ENCODE measurements at places on chromosomes 5 and 9. TPM values are rescaled to one million over a fixed set of nuclear protein-coding genes. Genes with fewer than 3 reads are reported as not detected.

DNA sequence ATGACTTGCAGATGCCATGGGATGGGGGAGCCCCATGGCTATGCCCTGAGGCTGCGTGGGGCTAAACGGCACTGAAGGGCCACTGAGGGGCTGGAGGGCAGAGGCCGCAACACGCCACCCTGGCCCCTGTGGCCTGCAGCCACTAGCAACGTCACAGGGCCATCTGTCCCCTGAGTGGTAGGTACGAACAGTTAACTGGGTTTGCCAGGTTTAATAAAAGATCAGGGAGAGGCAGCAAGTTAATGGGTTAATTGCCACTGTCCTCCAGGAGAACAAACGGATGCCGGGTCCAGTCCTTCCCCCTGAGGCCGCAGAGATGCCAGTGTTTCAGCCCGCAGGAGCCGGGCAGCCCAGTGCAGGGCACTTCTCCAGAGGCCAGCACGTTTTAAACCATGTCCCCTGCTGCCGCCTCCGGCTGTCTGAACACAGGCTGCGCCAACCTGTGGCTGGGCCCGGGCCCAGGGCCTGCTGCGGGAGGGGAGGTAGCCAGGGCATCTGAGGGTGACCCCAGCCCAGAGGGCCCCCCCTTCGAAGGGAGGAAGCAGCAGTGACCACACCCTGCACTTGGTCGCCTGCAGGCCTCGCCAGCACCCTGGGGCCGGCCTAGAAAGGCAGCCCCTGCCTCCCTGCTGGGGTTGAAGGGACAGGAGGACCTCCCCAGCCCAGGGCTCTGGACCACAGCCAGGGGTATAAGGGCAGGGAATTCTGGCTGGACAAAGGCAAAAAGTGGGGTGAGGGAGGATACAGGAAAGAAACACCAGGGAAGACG lies 227.3 kb downstream of the FANCC start:
- no peak for DNase-seq

DNA sequence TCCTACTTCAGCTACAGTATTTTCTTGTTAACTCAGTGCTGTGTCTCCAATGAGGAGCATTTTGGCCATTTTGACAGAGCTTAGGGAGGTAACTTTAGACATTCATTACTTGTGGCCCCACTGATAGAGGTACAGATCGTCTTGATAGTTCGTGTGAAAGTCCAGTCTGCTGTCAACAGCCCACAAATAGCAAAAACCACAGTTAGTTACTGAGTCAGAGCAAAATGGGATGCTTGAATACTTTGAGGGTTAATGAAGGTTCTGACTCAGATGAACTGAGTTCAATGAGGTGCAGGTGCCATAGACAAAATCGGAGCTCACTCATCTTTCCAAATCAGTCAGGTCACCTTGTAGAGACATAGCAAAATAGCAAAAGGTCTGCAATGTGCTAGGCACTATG lies 163.1 kb upstream of the TLE4 start:
- DNase-seq, result no peak

DNA sequence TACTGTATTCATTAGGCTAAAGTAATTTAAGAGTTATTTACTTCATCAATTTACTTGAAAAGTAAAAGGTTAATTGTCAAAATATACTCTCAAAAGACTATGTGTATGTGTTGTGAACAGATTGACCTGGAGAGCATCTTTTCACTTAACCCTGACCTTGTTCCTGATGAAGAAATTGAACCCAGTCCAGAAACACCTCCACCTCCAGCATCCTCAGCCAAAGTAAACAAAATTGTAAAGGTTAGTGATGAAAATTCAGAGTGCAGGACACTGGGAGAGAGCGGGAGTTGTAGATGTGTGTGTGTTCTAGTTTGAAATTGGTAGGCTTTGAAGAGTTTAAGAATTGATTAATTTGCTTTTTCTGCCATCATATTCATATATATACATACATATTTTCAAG lies 41.9 kb downstream of the KIF2A start:
- DNase-seq, result no peak

Gene TLX3
- total RNA-seq, result not detected

DNA sequence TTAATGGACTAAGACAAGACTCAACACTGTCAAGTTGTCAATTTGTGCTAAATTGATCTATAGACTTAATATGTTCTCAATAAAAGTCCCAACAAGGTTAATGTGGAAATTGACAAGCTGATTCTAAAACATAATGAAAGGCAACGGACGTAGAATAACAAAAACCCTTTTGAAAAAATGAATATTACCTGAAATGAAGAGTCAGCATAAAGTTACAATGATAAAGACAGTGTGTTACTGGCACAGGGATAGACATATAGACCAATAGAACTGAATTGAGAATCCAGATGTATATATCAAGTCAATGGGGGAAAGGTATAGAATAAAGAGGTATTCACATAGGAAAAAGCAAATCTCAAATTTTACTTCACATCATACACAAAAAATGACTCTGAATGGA lies 37.7 kb upstream of the BARX1 start:
- DNase-seq, result no peak

DNA sequence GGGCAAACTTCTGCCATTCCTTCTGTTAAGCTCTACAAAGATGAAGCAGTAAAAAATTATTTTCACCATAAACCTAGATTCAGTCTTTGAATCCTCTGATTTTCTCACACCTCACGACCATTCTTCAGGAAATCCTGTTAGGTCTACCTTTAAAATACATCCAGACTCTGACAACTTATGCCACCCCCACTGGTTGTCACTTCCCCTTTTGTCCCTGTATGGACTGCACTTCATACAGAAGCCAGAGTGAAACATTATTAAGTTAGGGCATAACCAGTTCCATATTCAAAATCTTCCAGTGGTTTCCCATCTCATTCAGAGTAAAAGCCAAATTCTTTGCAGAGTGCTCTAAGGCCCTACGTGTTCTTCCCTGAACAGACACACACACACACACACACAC lies 499.8 kb downstream of the RASEF start:
- no peak for DNase-seq

Gene PRDM9
- total RNA-seq, result not detected

Gene TAF11L5
- total RNA-seq, result not detected

Gene SGTB
- total RNA-seq, result 5.9 TPM

- DNase-seq, result peak; percentile 45
Observed at GRCh38 chr9:110217656-110218099, 9.7 kb upstream of the C9orf152 start.

Gene ADAMTS16
- not detected for total RNA-seq

Gene TAF11L10
- not detected for total RNA-seq

Gene TPPP
- total RNA-seq, result 7.7 TPM

DNA sequence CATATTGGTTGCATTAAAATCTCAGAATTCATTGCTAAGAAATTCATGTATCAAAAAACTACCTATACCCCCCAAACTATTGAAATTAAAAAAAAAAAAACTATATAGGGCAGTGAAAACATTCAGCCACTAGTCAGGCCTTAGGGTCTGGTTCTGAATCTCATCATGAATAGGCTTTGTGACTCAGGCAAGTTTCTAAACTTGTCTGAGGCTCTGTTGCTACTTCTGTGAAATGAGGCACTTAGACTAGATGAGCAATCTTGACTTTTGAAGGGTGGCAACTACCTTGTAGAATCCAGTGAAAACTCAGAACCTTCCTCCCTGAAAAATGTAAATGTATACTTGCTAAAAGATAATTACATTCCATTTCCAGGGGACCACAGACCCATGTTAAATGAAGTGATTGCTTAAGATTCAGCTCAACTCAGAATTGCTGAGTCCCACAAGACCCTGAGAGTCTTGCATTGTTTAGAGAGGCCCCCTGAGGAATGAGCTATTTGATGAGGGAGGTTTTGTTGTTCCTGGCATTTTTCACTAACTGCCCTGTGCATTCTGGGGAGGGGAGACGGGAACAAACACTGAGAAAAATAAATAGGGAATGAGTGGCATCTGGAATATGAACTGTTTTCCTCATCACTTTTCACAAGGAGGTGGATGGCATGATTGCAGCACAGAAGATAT lies 29.5 kb downstream of the RAI14 start:
- DNase-seq, result peak; percentile 80

- peak; percentile 87 for DNase-seq
Observed at GRCh38 chr5:95081500-95081960, 203.4 kb downstream of the MCTP1 start.

GRCh38 chr9:32010322-32010721 lies 374.1 kb upstream of the ACO1 start:
- DNase-seq, result no peak

GRCh38 chr5:77095189-77095588 lies 8.1 kb upstream of the ZBED3 start:
- DNase-seq, result no peak

All from cardiac muscle cell (in vitro differentiated cells and primary cell).